ENCODE measurements at places on chromosomes 1 and 21.

DNA sequence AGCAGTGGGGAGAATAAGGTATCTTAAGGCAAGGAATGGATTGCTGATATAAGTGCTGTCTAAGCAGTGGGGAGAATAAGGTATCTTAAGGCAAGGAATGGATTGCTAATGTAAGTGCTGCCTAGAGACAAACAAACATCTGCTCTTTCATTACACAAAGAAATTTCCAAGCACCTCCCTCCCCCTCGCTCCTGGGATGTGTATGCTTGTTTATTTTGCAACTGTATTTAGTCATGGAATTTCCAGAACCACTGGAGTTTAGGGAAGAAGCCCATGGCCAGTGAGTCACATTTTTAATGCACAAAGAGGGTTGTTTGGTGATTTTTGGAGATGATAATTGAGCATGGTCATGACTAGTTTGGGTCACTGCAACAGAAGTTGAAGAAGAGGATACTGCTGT lies 21.5 kb downstream of the PDPN start:
- ATAC-seq = no peak

DNA sequence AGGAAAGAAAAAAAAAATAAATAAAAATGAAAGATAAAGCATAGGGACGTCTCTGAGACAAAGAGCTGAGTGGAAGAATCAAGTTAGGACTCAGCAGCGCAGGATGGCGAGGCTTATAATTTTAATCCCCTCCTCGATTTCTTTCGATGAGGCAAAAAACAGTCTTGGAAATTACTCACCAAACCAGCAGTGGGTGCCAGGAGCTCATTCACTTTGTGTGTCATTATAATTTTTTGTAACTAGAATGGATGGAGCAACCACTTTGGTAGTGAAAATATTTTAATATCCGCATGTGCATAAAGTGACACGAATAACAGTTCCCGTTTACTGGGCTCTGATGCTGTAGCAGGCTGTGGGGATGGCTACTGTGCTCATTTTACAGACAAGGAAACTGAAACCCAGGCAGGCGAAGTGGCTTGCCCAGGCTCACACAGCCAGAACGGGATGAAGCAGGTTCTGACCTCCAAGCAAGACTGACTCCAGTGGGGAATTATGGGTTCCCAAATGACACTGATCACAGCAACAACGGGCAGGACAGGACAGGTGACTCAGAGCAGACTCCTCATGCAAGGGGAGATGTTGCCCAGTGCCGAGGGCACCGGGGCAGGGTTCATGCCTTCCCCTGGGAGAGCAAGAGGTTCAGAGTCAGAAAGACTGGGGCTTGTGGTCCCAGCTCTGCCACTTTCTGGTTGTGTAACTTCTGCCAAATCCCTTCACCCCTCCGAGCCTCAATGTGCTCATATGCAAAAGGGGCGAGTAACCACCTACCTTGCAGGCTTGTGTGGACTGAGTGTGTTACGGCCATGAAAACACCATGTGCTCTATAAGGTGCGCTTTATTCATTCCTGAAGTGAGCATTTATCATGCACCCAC lies 63.6 kb downstream of the RUNX3 start:
- no peak for ATAC-seq

DNA sequence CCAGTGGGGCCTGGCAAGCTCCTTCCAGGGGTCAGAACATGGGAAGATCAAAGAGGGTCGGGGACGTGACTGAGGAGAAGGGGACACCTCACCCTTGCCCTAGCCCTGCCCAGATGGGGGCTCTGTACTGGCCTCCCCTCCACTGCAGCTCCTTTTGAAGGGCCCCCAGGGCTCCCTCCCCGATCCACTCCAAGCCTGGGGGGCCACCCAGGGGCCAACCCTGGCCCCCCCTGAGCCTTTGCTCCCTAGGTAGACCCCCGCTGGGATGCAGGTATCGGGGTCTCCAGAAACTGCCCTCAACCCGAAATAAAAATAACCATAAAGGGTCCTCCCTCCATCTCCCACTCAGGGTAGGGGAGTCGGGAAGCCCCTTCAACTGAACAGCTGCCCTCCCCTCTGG lies 37.4 kb upstream of the FAM131C start:
- ATAC-seq = no peak

- no peak for ATAC-seq
Measured at GRCh38 chr1:44757420-44757819, 17.8 kb downstream of the KIF2C start.

DNA sequence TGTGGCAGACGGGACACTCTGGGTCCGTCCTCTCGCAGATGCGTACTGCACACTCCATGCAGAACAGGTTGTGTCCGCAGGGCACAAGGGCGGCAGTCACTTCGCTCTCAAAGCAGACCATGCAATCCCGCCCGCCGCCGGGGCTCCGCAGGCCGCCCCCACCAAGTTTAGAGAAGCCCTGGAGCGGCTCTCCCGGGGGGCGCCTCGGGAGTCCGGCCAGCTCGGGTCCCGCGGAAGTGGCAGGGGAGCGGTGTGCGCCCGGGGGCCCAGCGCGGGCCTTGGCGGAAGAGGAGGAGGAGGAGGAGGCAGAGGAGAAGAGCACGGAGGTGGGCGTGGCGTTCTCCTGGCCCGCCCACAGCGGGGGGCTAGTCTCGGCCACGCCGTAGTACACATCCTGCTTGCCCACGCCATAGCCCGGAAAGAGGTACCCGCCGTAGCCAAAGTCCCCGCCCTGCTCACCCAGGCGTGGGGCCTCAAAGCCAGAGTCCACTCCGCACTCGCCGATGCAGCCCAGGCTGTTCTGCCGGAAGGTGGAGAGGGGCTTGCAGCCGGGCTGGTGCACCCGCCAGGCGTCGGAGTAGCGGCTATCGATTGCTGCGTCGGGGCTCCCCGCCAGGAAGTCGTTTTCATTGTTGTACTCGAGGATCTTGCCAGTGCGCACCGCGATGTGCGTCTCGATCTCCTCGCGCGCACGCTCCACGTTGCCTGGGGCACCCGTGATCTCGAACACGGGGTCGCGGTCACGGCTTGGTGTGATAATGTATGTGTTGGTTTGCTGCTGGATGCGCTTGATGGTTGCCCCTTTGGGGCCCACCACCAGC lies 5.4 kb downstream of the MEX3A start:
- no peak for ATAC-seq

DNA sequence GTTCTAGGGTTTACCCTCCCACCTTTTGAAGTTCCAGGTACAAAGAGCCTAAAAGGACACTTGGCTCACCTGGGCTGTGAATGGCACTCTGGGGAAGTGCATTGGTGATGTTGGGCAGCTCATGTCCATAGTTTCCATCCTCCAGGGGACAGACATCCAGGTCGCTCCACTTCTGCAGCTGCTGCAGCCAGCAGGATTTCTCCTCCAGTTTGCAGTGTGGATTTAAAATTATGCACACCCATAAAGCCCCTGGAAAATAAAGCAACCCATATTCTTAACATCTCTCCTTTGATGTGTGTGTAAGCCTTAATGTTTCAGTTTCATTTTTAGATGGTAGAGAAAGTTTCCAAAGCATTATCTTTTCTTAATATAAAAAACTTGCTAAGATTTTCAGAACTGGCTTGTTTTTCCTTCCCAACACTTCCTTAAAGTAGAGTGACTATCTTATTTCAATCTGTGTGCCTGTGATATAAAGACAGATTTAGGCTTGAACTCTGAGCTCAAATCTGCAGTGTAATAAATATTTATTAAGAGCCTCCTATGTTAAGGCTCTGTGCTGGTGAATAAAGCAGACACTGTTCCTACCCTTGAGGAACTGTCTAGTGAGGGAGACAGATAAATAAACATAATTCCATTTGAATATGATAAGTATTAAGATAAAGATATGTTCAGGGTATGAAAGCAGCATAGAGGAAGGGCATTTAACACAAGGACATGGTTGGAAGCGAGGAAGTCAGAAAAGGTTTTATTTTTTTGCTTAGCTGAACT lies 39.1 kb downstream of the UROD start:
- no peak for ATAC-seq

DNA sequence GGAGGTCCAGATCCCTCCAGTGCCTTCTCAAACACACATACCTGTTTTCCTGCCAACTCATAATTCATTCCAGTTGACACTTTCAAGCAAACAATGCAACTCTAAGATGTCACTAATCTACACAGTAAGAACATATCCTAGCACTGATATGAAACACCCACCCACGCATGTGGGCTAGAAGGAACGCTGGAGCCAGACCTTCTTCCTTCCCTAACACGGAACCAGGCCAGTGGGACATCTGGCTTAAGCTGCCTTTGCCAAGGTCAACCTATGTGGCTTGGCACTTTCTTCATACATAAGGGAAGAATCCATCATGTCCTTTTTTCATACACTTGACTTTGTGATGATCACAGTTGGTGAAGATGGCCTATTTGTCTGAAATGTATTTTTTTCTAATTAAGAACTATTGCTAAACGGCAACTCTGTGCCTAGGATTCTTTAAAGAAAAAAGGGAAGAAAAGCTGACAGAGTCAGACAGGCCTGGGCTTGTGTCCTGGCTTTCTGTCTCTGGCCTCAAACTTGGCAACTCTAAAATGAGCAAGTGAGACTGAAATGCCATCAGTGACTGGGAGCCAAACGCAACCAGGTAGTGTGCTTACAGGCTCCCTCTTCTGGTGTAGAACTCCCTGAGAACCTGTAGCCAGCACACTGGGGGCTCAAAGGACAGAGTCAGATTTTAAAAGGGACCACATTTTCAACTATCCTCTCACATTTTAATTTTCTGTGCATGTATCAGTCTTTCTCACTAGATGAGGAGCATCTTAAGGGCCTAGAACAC lies 92.6 kb upstream of the BEND5 start:
- 0 out of 3 replicates have a peak, but pooled peaks have one; percentile 35 for ATAC-seq

GRCh38 chr1:24770881-24771280 lies 25.6 kb downstream of the CLIC4 start:
- ATAC-seq = peak; percentile 28

GRCh38 chr1:78586572-78586971 lies 33.7 kb upstream of the IFI44L start:
- 0 out of 3 replicates have a peak, but pooled peaks have one; percentile 25 for ATAC-seq

DNA sequence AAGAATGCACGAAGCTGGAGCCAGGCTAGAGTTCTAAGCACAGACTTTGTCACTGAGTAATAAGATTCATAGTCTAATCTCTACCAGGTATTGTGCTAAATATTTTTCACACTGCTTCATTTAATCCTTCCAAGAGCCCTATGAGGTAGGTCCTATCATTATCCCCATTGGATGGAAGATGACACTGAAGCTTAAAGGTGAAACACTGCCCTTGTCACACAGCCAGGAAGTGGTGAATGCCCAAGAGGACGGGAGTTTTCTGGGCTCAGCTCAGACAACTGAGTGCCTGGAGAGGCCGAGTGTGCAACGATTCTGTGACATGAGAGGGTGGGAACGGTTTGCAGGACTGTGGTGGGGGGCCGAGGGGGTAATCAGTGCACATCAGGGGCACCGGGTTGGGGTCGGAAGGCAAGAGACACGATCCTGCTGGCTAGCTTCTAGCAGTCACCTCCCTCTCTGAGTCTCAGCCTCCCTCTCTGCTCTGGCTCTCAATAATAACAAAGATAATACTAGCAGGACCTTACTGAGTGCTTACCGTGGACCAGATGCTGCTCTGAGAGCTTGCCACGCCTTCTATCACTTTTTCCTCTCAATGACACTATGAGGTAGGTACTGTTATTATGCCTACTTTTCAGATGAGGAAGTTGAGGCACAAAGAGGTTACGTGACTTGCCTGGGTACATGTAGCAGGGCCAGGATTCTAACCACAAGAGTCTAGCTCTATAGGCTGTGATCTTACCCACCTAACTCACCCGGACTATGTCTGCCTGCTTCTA lies 12.4 kb downstream of the KCNQ4 start:
- no peak for ATAC-seq

- ATAC-seq = peak; percentile 34
Measured at GRCh38 chr21:43864313-43864961, 586 bp upstream of the AGPAT3 start.

GRCh38 chr1:220019071-220019470 lies 27.2 kb downstream of the EPRS1 start:
- no peak for ATAC-seq

DNA sequence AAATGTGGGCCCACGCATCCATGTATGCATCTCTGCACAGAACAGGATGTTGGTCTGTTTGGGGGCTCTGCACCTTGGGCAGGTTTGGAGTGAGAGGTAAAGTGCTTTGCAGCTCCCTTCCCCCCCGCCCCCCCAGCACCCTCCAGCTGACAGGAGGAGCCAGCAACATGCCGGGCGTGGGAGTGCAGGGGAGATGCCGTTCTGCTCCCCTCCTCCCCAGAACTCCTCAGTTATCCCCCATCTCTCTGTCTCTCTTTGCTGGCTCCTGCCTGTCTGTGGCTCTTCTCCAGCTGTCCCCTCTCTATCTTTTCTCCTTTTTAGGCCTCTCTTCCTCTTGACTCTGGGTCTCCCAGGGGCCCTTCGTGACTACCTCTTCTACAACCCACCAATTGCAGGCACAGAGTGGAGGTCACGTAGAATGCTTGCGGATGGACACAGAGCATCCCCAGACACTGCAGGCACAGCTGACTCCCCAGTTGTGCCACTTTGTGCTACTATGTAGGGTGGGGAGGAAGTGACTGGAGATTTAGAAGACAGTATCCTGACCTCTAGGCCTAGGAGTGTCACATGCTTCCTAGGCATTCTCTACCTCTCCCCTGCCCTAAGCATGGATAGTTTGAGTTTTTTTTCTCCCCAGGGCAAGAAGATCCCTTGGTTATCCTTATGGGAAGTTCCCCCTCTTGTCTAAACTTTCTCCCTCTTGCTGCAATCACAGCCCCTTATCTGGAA lies 1.7 kb upstream of the RORC start:
- ATAC-seq = no peak

DNA sequence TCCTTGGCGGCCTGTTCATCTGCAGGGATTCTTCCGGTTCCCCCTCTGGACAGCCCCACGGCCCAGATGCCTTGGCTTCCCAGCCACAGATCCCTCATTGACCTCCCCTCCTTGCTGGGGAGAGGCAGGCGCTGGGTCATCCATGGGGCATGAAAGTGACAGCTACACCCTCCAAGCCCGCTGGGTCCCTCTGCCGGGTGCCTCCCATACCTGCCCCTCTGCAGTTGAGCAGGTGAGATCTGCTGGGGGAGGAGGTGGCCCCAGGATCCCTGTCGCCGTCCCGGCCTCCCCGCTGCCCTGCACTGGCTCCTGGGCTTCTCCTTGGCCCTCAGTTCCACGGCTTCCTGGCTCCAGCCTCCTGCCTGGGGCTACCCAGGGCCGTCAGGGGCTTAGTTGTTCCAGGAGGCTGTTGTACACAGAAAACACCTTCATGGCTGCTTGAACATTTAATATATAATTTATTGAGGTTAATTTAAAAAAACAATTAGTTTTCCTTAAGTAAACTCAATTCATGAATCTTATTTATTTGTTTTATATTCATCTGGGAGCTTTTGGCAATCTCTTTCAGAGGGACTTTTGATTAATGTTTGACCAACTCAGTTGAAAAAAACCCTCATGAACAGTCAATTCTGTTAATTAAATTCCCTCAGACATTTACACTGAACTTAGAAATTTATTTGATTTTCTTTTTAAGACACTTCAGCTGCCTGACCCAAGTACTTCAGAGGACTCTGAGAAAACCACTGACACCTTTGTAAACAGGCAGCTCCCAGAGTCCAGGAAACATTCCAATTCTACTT lies 67.6 kb upstream of the ABCG1 start:
- ATAC-seq = no peak

DNA sequence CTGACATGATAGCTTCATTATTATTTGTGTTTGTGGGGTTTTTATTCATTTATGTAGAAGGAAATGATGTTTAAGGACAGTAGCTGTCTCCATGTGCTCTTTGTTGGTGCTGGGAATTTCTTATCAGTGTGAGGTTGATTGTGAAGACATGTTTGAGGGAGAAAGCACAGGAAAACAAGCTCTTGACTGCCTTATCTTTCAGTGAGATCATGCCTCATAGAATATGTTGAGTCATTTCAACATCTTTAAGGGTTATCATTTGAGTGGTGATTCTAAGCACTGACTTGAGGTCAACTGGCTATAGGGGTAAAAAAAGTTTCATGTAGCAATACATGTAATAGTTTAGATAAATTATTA lies 405.1 kb upstream of the ADAMTS5 start:
- ATAC-seq = no peak

Measured in SK-N-SH treated with all-trans-retinoic acid at 6 μM for 48 hours (cell line).